ENCODE measurements at places on chromosomes 12 and 14.

GRCh38 chr14:29853272-29853671 is 74.4 kb downstream of the PRKD1 start:
- no peak for DNase-seq

GRCh38 chr12:110591451-110592051 is 8.4 kb upstream of the PPTC7 start:
- no peak for DNase-seq

DNA sequence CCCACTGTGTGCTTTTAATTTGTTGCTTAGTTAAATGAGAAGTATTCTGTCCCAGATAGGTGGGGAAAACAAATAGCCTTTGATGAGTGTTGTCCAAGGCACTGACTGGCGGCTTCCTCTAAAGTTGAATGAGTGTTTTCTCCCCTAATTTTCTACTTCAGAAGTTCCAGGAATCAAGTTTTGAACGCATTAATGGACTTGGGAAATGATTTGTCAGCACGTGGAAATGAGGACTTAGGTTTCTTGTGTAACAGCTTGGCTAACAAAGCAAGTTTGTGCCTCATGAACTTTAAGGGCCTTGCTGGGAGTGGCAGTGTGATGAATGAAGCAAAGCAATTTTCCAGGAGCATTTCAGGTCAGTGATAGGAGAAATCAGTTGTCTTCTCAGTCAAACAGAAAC is 56.9 kb downstream of the LIN52 start:
- DNase-seq, result no peak

GRCh38 chr14:56809270-56810146 is 771 bp downstream of the OTX2 start:
- no peak for DNase-seq

- no peak for DNase-seq
Observed at GRCh38 chr12:114343585-114344302, 62.2 kb downstream of the TBX5 start.

DNA sequence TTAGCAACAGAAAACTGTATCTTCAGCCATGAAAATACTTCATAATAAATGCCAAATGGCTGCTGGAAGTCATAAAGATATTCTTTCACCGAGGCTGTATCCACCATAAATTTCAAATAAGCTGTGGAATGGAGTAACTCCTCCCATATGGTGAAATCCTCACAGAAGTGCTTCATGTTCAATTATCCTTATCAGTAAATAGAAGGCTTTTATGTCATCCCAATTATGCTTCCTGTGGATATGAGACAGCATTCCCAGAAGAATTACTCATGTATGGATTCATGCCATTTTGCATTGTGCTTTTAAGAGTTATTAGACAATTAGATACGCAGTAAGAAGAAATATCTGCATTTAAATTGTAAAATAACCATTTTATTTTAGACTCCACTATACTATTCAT is 99.0 kb downstream of the RTN1 start:
- DNase-seq, result no peak

DNA sequence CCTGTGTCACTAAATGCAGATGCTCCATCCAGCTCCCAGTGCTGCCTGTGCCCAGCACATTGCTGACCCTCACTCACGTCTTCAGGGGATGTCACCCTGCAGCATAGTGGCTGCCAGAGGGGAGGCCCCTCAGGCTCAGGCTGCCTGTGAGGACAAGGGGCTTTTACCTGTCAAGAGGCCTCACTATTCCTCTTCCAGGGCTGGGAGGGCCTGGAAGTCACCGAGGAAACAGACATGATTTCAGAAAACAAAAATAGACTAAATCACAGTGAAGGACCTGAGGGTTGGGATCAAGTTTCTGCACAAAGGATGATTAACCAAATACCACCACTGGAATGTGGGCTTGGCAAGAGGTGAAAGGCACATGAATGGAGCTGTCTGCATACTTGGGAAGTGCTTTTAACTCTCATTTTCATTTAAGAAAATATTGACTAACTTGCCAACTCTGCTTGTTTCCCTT is 1202.3 kb downstream of the BCL11B start:
- DNase-seq, result no peak

DNA sequence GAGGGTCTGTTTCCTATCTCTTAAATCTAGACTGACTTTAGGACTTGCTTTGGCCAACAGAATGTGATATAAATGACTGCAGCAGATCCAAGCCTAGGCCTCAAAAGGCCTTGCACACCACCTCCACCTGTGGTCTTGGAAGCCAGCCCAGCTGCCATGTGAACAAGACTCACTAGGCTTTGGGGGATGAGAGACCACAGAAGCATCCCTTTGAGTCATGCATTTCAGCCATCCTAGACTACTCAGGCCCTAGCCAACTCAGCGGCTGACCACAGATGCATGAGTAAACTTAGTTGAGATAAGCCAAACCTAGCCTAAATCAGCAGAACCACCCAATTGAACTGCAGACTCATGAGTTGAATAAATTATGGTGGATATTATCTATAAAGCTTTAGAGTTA is 87.7 kb downstream of the KCNH5 start:
- peak; percentile 31 for DNase-seq

GRCh38 chr12:100058482-100059029 is 73.8 kb upstream of the ANKS1B start:
- DNase-seq, result peak; percentile 89

DNA sequence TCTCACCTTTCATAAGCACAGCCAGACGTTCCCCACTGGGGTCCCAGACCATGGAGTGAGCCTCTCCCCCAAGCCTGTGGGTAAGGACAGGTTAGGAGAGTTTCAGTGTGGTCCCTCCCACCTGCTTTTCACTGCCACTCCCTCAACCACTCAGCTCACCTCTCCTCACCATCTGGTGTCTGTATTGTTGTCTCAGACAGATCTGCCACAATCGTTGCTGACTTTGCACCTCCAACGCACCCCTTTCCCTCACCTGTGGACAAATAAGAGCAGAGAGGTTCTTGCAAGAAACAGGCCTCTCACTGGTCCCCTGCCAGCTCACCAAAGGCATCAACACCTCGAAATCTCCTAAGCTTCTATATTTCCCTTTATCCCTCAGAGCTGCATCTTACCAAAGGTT is 8.8 kb downstream of the MYG1 start:
- DNase-seq, result no peak

DNA sequence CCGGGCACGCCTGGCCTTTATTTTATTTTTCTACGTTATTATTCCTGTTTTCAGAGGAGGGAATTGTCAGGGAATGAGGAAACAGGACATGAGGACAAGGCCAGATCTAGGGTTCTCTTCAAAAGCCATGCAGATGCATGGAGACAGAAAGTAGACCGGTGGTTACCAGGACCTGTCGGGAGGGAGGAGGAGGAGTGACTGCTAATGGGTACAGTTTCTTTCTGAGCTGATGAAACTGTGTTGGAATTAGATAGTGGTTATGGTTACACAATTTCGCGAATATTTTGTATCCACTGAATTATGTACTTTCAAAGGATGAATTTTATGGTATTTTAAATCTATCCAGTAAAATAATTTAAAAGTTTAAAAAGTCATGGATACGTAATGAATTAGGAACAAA is 11.3 kb downstream of the ZNF839 start:
- no peak for DNase-seq

DNA sequence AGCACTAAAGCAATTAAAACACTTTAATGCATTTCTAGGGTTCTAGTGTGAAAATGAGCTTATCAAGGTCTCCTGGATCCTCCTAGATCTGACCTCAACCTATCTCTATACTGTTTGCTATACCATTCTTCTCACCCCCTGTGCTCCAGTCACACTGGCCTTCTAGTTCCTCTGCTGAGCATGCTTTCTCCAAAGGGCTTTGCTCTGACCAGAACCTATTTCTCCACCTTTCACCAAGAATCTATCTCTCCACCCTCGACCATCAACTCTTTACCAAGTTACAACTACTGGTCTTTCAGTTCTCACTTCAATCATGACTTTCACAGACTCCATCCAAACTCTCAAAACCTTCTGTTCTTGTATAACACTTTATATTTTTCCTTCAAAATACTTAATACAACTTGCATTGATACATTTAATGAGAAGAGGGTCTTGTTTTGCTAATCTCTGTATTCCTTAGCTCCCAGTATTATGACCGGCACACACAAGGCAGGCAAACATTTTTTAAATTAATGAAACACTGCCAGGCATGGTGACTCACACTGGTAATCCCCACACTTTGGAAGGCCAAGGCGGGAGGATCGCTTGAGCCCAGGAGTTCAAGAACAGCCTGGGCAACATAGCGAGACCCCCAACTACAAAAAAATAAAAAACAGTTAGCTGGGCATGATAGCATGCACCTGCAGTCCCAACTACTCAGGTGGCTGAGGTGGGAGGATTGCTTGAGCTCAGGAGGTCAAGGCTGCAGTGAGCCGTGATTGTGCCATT is 22.8 kb downstream of the PPP1R12A start:
- DNase-seq, result no peak

GRCh38 chr12:113048716-113049127 is 7.8 kb upstream of the DTX1 start:
- DNase-seq, result no peak
